ENCODE measurements at places on chromosomes 16 and 17. TPM values are rescaled to one million over a fixed set of nuclear protein-coding genes. Genes with fewer than 3 reads are reported as not detected.

B4GALNT2 gene
- total RNA-seq: not detected

ACSM2A gene
- not detected for total RNA-seq

HAP1 gene
- total RNA-seq: 0.31 TPM

ABCC3 gene
- 1.3 TPM for total RNA-seq

C1QTNF8 gene
- 0.63 TPM for total RNA-seq

TIMM22 gene
- total RNA-seq: 11.9 TPM

GAS7 gene
- total RNA-seq: 94.5 TPM

BTBD17 gene
- total RNA-seq: 4.7 TPM

FNDC8 gene
- not detected for total RNA-seq

MT4 gene
- not detected for total RNA-seq

WNK4 gene
- not detected for total RNA-seq

UTS2R gene
- not detected for total RNA-seq

QPRT gene
- total RNA-seq: 2.8 TPM

RAMP2 gene
- total RNA-seq: 9.1 TPM

CCL2 gene
- total RNA-seq: 0.94 TPM

ELMO3 gene
- 0.94 TPM for total RNA-seq
